ENCODE measurements at places on chromosomes 16 and 17.

- DNase-seq: no peak
Measured at GRCh38 chr17:78046923-78047322, 81.6 kb downstream of the TMC6 start.

GRCh38 chr17:48732688-48733629 lies 4.4 kb upstream of the HOXB13 start:
- no peak for DNase-seq

- DNase-seq: no peak
Measured at GRCh38 chr17:82445542-82445941, 5.0 kb downstream of the CYBC1 start.

DNA sequence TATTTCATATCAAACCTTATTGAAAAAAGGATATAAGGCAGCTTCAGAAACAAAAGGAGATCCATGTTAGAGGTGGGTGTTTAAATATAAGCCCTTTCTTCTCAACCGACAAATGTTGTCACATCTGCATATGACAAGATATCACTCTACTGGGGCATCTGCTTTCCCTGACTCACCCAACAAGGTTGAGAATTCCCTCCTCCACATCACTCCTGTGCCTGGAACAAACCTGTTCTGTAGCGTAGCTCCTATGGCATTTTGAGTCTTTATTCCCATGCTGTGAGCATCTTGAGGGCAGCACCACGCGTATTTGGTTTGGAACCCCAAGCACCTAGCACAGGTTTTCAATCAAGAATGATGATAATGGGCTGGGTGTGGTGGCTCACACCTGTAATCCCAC lies 59.4 kb upstream of the ZFHX3 start:
- no peak for DNase-seq

DNA sequence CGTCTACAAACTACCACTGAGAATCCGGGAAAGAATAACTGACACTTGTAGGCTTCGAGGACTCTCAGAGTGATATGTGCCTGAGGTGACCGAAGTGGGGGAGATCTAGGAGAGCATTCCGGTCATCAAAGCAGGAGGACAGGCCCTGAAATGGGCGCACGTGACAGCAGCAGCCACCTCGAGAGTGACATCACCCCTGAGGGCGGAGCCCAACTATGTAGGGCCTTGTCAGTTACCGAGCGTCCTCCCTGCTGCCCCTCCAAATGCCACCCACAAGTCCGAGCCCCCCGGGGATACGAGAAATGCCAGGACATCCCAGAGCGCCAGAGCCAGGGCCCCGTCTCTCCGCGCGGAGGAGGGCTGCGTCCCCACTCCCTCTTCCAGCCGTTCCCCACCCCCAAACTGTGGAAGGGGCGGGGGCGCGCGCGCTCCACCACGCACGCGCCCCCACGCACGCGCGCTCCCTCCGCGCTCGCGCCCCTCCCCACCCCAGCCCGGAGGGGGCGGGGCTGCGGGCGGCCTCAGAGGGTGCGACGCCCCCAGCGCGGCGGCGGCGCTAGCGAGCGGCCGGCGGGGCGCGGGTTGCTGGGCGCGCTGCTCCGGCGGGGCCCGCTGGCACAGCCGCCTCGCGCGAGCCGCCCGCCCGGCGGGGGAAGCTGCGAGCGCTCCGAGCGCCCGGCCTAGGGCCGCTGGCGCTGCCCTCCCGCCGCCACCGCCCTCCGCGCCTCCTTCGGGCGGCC lies at the start of gene TANC2:
Gene TANC2, plus strand, starts transcription at position 550 of the 740 bp plus-strand sequence. CDS start 43,325 bp downstream, outside the sequence.
- DNase-seq: no peak

GRCh38 chr16:14669776-14670175 lies 24.3 kb downstream of the PLA2G10 start:
- DNase-seq: no peak
